ENCODE measurements at places on chromosomes 16 and 17.

- no peak for DNase-seq
Observed at GRCh38 chr17:1315409-1315808, 35.9 kb downstream of the TRARG1 start.

GRCh38 chr17:74480290-74480689, 13.9 kb downstream of the CD300A start:
- no peak for DNase-seq

DNA sequence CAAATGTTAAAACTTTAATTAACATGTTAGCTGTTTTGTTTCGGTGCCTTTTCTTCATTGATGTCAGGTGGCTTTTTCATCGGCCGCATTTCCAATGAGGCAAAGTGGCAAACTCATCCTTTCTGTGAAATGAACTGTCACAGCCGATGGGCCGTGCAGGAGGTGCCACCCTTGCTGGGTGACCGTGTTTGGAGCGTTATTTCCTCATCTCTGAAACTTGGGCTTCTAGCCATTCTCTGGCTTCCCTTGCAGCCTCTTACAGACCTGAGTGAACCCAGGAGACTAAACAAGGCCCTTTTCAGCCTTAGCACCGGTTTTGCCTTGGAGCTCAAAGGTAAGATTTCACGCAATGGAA, 42.2 kb upstream of the PRSS54 start:
- DNase-seq, result no peak

- peak; percentile 77 for DNase-seq
Observed at GRCh38 chr17:29116804-29117753, 63.1 kb downstream of the MYO18A start.

DNA sequence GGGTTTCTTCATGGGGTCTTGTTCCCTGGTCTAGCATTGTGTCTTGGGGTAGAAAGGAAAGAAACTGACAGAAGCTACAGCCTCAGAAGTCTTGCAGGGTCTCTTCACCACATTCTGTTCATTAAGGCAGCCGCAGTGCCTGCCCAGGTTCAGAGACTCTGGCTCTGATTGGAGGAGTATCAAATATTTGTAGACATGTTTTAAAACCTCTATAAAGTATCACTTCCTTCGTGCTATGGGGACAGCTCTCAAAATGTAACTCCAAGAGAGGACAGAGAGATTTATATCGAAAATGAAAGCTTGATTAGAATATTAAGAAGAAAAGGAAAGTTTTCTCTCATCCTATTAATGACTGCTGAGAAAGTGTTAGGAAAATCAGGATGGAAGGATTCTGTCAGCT, 107.0 kb upstream of the CACNG3 start:
- no peak for DNase-seq

GRCh38 chr17:8745586-8746500, 1.2 kb upstream of the CCDC42 start:
- DNase-seq, result peak; percentile 88

DNA sequence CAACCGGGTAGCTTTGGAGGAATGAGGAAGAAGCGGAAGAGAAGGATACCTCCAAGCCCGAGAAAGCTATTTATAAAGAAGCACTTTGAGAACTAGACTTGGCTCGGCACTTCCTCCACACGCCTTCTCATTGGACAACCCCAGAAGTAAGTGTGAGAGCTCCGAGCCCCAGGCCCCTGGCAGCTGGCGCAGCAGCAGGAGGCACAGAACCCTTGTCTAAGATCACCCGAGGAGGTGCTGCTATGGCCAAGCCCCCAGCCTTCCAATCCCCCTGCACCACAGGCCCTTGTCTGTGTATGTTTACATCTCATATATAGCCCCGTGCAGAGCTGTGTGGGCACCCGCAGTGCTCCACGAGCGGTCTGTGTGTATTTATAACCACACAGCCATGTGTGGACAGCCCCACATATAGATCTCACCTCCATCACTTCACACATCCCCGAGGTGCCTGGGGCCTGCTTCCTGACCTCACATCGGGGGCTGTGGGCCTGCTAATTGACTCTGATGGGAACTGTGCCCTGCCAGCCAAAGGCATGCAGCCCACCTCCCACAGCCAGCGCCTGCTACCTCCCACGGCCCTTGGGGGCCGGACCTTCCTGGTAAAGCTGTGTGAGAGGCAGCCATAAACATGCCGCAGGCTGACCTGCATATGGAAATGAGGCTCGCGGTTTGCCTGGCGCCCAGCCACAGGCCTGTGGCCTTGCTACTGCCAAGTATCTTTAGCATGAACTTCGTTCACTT, 96.1 kb downstream of the C17orf67 start:
- no peak for DNase-seq

DNA sequence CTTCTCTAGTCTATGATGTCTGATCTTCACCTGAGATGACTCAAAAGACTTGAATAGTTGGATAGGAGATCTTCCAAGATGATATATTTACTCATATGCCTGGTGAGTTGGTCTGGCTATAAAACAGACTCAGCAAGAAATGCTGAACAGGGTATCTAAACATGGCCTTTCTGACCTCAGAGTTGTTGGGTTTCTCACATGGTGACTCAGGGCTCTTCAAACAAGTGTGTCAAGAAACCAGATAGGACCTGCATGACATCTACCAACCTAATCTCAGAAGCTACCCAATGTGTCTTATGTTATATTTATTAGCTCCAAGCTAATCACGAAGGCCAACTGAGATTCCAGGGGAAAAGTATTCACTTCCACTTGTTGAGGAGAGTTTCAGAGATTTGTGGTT, 1477.3 kb downstream of the CDH8 start:
- no peak for DNase-seq

DNA sequence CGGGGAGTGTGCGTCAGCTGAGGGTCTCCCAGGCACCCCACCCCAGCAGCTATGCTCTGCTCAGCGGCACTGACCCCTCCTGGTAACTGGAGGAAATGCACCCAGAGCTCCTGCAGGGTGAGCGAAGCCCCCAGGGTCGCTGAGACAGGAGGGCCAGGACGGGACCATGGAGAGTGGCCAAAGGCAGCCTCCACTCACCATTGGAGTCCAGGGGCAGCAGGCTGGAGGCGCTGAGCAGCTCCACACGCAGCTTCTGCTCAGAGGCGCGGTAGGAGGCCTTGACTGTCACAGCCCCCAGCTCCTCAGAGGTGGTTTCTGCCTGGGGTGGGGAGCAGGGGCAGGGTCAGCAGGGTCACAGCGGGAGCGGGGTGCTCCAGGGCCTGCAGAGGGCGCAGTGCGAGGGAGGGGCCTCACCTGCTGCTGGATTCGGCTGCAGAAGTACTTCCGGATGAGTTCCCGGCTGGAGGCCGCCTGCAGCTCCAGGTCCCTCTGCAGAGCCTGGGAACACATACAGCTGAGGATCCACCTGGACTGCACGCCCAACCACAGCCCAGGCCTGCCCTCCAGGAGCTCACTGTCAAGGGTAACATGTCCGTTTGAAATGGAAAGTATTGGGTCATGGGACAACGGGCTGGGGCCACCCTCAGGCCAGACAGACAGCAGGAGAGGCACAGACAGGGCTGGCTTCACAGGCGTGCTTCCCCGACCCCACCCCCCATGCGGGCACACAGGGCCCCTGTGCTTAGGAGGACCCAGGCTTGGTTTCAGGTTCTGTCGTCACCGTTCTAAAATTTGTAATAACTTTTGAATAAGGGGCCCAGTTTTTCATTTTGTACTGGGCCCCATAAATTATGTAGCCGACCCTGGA, 13.8 kb downstream of the UNC13D start:
- DNase-seq, result peak; percentile 55

GRCh38 chr17:74271281-74271680, 2.8 kb upstream of the DNAI2 start:
- DNase-seq, result no peak

DNA sequence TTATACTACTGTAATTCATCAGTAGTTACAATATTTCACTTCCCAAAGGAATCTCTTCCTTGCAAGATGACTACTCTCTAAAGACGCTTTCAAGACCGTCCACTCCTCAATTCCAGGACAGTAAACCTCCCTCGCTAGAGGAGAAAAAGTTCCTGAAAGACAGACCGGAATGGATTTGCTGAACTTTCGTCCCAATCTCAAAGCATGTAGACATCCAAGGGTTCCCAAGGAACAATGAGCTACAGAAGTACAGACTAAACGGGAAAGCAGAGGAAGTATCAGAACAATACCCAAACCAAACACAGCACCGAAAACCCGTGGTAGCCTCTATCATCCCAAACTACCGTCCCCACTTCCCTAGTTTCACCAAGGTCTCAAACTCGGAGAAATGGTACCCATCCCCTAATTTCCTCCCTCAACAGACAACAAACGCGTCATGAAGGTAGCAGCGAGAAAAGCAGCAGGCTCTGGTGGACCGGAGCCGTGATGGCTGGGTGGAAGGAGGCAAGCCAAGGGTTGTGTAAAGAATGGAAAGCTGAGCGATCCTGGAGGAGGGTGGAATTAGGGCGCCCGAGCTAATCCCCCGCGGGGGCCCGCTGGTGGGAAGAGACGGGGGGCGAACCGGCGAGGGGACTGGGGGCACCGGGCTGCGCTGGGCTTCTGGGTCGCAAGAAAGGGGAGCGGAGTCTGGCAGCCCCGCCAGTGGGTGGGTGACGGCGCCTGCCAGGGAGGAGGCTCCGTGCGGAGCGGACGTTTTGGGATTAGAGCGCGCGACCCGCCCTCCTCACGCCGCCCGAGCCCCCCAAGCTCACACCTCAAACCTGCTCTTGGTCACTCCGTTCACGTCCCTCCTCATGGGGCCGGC, 647 bp downstream of the FBXL20 start:
- no peak for DNase-seq

DNA sequence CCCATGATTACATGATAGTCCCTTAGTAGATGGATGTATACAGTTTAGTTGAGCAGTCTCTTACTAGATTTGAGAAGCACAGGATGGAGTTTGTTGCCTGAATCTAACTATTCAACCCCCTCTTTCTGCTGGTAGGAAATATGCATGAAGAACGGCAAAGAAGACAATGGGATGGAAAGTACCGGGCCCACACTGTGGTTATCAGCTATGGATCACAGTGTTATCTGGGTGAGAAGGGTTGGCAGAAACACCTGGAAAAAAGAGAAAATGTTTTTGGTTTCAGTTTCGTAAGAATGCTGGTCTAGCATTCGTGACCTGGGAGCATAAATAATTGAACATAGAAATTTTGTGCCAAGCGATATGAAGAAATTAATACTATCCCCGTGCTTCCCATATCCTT, 53.1 kb downstream of the ANKFN1 start:
- no peak for DNase-seq

All from B cell (primary cell).